CD4-positive, alpha-beta T cell treated with Interleukin-4 for 1 hour (primary cell): ENCODE measurements at places on chromosomes 6 and 20.

- DNase-seq = no peak
Observed at GRCh38 chr6:157239671-157240058, 83.7 kb downstream of the TMEM242 start.

- DNase-seq = no peak
Observed at GRCh38 chr20:62485062-62485700, 9.4 kb upstream of the GATA5 start.

DNA sequence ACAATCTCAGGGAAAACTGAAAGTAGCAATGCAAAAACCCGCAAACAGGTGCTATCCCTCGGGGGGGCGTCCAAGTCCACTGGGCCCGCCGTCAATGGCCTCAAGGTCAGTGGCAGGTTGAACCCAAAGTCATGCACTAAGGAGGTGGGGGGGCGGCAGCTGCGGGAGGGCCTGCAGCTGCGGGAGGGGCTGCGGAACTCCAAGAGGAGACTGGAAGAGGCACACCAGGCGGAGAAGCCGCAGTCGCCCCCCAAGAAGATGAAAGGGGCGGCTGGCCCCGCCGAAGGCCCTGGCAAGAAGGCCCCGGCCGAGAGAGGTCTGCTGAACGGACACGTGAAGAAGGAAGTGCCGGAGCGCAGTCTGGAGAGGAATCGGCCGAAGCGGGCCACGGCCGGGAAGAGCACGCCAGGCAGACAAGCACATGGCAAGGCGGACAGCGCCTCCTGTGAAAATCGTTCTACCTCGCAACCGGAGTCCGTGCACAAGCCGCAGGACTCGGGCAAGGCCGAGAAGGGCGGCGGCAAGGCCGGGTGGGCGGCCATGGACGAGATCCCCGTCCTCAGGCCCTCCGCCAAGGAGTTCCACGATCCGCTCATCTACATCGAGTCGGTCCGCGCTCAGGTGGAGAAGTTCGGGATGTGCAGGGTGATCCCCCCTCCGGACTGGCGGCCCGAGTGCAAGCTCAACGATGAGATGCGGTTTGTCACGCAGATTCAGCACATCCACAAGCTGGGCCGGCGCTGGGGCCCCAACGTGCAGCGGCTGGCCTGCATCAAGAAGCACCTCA, 166.3 kb downstream of the DTNBP1 start:
- no peak for DNase-seq

GRCh38 chr6:125445054-125445453, 143.3 kb upstream of the HDDC2 start:
- no peak for DNase-seq

DNA sequence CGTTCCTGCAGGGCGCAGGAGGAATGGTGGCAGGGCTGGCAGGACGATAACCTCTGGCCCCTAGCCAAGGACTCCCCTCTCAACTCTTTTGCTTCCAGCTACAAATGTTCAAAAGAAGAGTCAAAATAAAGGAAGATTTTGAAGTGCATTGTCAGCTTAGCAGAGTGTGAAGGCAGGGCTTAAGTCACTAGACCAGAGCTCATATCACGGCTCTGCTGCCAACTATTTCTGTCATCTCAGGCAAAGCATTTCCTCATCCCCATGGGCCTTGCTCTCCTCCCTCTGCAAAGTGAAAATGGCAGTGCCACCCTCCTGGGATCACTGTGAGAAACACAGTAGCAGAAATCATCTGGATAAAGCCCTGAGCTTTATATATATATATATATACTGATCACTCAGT, 36.7 kb downstream of the CFAP61 start:
- no peak for DNase-seq

DNA sequence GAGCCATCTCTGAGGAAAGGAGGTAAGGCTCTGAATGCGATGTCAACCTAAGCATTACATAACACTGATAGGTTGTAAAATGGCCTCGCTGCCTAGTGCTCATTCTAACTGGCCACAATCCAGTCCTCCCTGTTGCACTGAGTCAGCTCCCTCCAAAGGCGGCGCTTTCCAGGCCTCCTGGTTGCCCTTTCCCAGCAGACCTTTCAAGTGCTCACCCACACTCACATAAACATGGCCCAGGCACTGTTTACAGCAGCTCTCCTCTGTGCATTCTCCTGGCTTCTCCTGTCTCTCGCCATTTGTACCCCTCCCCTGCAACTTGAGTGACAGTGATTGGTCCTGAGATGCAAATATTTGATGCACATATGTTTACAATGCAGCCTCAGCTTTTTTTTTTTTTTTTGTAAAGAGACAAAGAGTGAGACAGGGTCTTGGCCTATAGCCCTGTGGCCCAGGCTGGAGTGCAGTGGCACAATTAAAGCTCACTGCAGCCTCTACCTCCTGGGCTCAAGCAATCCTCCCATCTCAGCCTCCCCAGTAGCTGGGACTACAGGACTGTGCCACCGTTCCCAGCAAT, 36.8 kb upstream of the PRND start:
- DNase-seq = no peak

DNA sequence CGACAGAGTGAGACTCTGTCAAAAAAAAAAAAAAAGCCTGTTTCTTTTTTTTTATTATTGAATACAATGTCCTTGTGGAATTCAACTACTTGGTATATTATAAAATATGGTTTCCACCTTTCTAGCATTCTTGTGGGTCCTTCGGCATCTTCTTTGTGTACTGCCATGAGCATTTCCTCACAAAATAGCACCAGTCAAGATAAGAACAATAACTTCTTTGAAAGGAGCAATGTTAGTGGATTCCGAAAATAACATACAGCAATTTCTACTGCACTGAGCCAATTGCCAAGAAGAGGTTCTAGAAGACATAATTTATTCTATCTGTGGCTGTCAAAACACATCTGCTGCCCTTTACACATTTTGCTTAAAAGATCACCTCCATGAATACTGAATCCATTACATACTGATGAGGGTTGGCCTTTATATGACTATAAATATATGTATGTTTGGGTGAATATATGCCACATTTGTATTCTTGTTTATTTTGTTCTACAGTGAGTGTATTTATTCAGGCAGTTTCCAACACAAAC, 19.1 kb upstream of the SPTLC3 start:
- DNase-seq = no peak

DNA sequence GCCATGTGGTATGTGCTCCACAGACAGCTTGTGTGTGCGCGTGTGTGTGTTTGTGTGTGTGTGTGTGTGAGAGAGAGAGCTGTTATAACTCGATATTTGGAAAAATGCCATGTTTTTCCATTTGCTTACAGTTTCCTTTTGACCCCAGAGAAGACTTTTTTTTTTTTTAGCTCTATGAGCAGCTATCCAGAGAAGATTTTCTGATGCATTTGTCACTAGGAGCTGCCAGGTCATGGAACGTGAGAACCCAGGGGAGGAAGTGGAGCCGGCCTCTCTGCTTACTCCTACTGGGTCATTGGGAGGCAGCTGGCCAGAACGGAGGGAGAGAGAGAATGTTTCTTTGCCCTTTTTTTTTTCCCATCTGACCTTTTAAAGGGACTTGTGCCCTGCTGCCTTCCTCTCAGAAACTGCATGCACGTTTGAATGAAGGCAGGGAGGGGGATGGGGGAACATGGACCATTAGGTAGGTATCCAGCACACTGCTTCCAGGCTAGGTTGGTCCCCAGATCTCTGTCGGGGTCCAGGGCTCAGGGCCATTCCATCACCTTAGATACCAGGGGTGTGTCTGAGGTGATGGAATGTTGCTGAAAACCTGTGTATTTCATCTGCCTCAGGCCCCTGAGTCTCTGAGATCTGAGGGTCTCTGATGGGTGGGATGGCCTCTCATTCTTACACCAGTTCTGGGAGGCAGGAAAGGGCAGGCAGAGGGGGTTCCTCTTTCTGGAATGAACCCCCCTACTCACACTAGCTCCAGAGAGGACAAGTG, 11.2 kb upstream of the MRPS18A start:
- no peak for DNase-seq
